Astrocyte of the spinal cord (primary cell): ENCODE measurements at places on chromosomes 5 and 9.

DNA sequence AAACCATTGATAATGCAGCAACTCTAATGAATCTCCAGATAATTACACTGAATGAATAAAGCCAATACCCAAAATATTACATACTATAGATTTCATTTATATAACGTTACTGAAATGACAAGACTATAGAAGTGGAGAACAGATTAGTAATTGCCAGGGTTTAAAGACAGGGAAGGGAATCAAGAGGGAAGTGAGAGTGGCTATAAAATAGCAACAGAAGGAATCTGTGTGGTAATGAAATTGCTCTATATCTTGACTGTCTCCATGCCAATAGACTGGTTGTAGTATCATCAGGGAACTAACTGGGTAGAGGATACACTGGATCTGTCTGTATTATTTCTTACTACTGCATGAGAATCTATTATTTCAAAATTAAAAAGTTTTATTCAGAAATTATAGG lies 396.5 kb upstream of the RPS23 start:
- no peak for DNase-seq

- DNase-seq = no peak
Measured at GRCh38 chr5:124889486-124889825, 143.0 kb upstream of the ZNF608 start.

DNA sequence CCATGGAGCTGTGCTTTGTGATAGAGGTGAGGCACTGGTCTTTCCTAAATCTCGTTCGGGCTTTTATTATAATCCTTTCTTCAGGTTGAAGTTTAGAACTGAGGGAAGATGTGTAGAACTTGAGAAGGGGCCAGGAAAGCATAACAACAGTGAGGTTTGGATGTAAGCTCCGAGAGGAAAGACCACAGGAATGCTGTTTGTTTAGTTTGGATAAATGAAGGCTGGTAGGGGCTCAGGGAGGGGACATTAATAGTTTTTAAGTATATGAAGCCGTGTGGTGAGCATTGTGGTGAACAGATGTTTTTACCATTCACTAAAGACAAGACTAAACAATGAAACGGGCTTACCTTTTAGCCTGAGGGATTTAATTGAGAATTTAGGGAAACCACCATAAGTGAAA lies 130.8 kb downstream of the ARHGAP26 start:
- peak; percentile 92 for DNase-seq

GRCh38 chr5:180126716-180127681 lies 55.4 kb upstream of the RNF130 start:
- DNase-seq = no peak

DNA sequence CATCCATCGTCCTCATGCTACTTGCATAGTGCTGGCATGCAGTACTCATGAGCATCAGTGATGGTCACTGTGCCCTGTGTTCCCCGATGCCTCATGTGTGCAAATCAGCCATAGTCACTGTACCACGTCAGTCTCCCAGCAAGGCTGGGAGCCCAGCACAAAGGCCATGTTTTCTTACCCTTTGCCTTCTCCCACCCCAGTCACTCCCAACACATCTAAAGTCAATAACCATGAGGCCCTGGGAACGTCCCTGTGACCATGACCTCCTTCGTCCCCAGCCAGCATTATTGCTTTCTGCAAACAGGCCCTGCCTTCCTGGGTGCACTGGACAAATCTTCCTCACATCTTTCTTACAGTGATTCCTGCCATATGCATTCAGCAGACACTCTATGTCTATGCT lies 406.1 kb downstream of the ICE1 start:
- no peak for DNase-seq
